ENCODE measurements at places on chromosomes 5 and 9.

GRCh38 chr9:96495341-96495740, 45.4 kb downstream of the HABP4 start:
- DNase-seq, result no peak

DNA sequence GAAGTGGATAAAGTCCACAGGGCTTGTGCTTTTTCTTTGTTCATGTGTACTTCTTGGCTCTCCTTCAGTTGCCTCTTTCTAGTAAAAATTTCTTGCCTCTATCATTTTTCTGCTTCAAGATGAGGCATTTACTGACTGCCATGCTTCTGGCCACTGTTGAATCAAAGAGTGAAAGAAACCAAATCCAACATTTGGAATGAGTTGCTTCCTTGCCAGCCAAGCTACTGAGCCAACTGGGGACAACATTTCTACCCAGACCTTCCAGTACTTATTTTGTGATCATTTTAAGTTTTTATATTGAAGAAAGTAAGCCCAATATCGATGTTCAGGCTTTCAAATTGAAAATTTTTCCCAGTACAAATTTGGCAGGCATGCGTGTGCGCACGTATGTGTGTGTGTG, 73.2 kb downstream of the SNCAIP start:
- DNase-seq, result no peak

DNA sequence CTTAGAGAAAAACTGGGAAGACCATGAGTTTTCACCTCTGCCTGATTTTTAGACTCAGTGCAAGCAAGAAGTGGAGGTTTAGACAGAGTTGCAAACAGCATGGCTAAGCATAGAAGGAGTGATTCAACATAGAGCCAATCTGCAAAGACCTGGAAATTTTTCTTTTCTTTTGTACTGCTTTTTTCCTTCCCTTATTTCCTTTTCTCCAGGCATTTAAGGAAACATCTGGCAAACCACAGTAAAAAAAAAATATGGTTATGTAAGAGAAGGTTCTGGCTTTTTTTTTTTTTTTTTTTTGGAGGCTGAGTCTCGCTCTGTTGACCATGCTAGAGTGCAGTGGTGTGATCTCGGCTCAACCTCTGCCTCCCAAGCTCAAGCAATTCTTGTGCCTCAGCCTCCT, 16.6 kb upstream of the DCAF12 start:
- no peak for DNase-seq

GRCh38 chr5:6593148-6594016, 39.5 kb downstream of the NSUN2 start:
- DNase-seq, result no peak

DNA sequence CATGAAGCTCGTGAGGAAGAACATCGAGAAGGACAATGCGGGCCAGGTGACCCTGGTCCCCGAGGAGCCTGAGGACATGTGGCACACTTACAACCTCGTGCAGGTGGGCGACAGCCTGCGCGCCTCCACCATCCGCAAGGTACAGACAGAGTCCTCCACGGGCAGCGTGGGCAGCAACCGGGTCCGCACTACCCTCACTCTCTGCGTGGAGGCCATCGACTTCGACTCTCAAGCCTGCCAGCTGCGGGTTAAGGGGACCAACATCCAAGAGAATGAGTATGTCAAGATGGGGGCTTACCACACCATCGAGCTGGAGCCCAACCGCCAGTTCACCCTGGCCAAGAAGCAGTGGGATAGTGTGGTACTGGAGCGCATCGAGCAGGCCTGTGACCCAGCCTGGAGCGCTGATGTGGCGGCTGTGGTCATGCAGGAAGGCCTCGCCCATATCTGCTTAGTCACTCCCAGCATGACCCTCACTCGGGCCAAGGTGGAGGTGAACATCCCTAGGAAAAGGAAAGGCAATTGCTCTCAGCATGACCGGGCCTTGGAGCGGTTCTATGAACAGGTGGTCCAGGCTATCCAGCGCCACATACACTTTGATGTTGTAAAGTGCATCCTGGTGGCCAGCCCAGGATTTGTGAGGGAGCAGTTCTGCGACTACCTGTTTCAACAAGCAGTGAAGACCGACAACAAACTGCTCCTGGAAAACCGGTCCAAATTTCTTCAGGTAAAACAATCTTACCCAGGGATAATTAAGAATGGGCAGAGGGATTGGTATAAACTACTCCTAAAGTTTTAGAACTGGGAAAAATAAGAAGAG, 12.9 kb downstream of the ITGA1 start:
- DNase-seq, result peak; percentile 33

- DNase-seq, result no peak
Measured at GRCh38 chr5:92836855-92837755, 743.9 kb downstream of the NR2F1-AS1 start.

DNA sequence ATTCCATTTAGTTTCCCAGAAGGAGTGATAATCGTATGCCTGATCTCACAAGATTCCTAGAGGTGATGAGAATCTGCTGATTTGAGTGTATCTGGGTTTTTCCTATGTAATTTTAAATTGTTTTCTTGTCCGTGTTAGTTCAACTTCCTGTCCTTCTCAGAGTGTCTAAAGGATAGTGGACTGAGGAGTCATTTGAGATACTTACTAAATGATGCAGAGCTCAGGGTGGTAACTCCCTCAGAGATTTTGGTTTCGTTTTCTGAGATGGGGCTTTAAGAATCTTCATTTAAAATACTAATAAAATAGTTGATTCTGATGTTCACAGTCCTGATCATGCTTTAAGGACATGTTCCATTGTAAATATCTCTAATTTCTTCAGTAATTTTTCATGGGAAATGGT, 30.3 kb downstream of the MELK start:
- DNase-seq, result no peak

- no peak for DNase-seq
Measured at GRCh38 chr5:138702166-138703077, 50.8 kb upstream of the CTNNA1 start.

GRCh38 chr9:9284201-9284600, 1328.6 kb downstream of the PTPRD start:
- no peak for DNase-seq

All from CD4-positive, CD25-positive, alpha-beta regulatory T cell (primary cell).